ENCODE measurements at places on chromosomes 3 and 15.

DNA sequence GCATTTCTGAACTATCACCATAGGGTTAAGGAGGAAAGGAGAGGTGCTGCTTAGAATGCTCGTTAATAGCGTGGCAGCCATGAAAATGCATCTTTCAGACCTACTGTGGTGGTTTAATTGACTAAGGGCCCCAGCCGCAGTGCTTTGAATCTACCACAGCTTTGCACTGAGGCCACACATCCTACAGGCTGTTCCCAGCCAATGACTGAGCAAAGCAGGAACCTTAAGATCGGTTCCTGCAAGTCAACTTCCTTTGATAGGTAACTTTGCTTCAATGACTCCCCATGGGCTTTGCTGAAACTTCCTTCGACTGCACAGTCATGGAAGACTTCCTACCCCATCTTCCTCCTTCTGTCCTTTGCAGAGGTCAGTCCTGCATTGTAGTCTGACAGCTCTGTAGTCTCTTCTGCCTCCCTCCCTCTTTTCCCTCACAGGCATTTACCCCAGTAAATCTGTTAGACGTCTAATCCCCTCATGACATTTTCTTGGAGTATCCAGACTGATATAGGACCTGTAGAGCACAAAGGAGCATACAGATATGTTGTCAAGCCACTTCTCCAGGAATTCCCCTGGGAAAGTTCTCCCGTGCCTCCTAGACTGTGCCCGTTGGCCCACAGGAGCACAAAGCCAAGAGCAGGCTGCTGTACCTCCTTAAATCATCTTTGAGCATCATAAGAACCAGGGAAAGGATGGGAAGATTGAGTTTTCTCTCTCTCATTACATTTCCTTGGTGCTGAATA, 2.6 kb upstream of the BCL2A1 start:
- DNase-seq = no peak

- DNase-seq = no peak
These were observed 6.9 kb downstream of the RPL15 start for GRCh38 chr3:23923786-23924185.

DNA sequence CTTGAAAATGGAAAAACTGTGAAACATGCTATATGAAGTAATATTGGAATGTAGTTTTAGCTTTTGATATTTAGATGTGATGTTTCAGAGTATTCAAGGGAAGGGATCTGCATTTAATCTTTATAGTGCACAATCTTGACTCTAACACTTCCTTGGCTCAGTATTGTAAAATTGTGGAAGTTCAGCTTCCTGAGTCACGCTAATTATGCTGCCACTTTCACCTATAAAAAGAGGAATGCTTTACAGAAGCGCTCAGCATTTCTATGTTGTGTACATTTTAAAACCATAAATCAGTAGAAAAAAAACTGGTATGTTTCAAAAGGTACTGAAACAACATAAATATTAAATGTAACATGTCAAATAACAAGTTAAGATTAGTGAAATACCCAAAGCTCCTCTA, 32.6 kb downstream of the SERPINI2 start:
- DNase-seq = no peak

DNA sequence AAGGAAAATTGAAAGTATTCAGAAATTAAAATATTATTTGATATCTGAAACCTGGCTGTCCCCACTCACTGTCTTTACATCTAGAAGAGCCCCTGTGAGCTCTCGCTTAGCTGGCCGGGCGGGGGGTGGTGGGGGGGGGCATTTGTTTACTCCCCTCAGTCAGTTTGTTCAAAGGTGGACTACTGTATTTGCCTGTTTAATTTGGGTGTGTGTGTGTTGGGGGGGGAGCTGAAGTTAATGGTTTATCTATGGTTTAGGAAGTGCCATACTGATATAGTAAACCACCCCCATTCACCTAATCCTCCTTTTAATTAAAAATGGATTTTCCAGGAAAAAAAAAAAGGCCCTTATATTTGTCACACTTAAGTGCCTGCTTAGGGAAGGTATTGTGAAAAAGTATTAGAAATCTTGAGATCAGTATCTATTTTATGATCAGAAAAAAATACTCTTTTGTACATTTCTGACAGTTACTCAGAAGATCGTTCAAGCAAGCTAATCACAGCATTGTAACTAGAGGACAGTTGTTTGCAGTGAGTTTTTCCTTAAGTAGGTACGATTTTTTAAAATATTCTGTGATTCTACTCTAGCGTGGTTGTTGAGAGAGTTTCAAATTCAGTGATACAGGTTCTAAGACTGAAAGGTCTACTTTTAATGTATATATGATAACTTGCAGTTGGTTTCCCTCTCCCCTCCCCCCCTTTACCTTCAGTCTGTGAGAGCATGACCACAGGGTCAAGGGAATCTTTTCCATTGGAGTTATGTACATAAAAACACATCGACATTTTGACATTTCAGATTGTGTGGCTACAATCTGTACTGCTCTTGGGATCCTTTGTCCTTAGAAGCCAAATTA, 8.5 kb downstream of the NR2F2 start:
- DNase-seq = no peak

DNA sequence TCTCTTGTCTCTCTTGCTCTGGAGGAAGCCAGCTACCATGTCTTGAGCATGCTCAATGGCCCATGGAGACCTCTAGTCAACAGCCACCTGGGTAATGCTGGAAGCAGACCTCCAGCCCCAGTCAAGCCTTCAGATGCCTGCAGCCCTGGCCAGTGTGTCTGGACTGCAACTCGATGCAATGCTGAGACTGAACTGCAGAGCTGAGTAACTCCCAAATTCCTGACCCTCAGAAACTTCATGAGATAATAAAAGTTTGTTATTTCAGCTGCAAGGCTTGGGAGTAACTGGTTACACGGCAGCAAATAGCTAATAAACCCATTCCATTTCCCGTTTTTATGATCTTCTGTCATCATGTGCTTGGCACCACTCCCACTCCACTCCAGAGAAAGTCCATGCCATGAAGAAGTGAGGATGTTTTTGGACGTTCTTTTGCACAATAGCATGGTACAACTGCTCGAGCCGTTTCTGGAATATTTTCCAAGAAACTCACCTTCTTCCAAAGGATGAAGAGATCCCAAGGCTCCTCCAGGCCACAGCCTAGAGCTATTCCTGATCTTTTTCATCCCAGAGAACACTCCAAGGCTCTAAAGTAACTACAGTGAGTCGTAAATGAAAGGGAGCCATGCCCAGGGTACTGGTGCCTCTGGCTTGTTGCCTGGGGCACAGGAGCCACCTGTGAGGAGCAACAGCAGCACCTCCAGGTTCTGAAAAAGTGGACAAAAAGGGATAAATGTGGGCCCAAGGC, 72.0 kb upstream of the KLF13 start:
- DNase-seq = no peak

DNA sequence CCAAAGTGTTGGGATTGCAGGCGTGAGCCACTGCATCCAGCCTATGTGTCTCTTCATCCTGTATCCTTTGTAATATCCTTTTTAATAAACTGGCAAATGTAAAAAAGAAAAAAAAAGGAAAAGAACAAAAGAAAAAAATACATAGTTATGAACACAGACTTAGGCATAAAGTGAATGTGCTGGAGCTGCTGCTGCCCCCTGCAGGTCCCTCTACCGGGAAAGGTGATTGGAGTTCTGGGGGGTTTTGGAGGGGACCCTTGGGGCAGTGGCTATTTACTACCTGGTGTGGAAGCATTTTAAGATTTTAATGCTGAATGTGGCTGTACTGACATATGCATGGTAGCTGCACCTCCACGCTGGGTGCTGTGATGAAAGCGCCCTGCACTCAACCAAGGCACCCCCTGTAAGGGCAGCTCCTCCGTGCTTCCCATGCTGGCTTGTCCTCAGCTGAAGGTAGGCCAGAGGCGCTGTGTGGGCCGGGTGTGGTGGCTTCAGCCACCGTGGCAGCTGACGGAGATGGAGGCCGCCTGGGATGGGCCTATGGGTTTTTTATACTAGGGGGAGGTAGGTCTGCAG, 49.9 kb downstream of the RPLP1 start:
- DNase-seq = no peak

GRCh38 chr3:196883361-196883760, 15.6 kb downstream of the SENP5 start:
- no peak for DNase-seq

- no peak for DNase-seq
These were observed 1098.3 kb downstream of the NAALADL2 start for GRCh38 chr3:175957427-175957826.

GRCh38 chr3:119743921-119744320, 38.0 kb upstream of the NR1I2 start:
- DNase-seq = no peak

DNA sequence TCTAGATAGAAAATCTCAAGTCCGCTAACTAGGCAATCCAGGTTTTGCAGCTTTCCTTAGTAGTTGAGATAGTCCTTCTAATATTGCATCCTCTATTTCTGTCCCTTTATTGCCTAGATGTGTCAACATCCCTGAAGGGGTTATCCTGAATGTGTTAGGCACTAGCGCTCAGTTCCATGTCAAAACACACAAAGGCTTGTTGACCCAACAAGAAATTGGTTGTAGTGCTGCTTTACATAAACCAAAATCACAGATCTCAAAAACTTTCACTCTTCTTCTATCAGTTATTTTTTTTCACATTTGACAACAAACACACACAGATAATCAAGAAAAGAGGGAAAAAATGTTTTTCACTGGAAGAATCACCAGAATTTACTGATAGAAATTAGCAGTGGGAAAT, 51.4 kb upstream of the SOX2 start:
- no peak for DNase-seq

- no peak for DNase-seq
These were observed 61.8 kb downstream of the MYH15 start for GRCh38 chr3:108448593-108448992.

Data from stimulated activated CD4-positive, alpha-beta T cell treated with anti-CD3 and anti-CD28 coated beads, Interleukin-1b, Interleukin-23, amount 100 ng/mL, for 1 hour (primary cell).